ENCODE measurements at places on chromosomes 2 and 18.

GRCh38 chr18:76963936-76964335, 141.6 kb downstream of the ZNF236 start:
- no peak for DNase-seq

GRCh38 chr2:235670974-235671787, 177.3 kb downstream of the AGAP1 start:
- DNase-seq, result no peak

DNA sequence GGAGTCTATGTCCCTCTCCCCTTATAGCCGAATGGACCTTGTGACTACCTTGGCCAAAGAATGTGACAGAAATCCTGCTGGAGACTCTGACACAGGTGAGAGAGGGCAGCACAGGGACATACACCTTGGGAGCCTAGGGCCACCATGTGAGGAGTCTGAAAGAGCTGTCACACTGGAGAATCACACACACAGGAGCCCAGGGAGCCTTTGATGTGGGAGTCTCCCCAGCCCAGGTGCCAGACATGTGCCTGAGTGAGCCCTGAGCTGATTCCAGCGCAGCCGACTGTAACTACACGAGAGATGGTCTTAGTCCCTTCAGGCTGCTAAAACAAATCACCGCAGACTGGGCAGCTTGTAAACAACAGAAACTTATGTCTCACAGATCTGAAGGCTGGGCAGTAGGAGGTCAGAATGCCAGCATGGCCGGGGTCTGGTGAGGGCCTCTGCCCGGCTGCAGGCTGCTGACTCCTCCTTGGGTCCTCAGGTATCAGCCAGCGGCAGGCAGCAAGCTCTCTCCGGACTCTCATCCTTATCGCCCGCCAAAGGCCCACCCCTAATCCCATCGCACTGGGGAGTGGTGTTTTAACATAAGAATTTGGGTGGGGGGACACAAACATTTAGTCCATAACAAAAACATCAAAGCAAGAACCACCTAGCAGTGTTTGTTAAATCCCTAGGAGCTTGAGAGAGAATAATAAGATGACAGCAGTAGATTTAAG, 63.8 kb upstream of the GPR45 start:
- DNase-seq, result no peak

DNA sequence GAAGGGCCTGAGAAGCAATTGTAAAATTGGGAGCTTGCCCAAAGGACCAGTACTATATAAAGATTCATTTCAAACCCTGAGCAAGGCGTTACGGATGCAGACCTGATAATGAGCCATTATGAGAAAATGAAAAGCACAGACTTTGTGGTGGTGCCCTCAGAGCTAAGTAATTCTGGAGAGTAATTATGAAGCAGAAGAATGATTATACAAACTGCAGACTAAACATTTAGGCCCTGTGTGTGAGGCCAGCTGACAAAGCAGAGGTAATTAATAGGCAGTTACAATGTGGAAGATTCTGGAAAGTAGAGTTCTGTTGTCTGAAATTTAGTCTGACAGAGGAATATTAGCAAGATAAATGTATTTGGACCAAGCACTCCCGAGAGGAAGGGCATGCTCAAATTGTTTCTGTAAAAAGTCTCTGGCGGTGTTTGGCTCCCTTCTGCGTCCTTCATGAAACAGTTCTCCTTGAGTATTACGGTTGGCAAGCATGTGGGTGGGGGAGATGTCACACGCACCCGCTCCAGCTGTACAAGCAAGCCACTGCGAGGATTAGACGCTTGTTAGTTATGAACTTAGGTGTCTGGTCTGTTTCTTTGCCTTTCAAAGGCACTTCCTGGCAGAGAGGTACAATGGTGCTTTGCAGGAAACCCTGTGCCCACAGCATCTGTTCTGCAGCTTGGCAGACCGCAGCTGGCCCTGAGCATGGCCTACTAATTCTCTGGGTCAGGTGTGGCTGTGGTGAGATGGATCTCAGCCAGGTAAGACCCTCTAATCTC, 45.5 kb downstream of the CDC42EP3 start:
- DNase-seq, result peak; percentile 24

DNA sequence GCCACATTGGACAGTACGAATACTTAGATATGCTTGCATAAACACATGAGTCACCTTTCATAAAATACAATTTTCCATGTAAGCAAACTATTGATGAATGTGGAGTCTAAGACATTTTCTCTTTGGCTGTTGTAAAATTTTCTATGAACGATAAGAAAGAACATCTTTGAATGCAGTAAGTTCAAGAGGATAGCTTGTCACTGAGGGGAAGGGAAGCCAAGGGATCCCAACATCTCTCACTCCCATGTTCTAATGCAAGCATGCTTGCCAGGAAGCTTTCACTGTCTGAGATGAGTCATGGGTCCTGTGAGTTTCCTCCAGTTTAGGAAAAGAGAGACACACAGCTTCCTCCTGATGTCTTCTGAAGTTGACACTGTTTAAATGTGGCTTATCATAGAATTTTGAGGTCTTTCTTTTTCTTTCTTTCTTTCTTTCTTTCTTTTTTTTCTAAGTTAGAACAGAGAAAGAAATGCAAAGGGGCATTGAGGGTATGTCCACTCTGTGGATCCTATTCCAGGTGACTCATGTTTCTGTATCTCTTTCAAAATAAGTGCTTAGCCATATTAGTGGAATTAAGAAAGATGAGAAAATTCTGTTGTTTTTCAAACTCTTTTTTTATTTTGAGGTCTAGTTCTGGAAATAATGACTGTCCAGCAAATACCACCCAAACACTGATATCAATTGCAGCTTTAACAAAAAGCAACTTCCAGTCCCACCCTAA, 146.6 kb downstream of the RDH14 start:
- DNase-seq, result no peak

DNA sequence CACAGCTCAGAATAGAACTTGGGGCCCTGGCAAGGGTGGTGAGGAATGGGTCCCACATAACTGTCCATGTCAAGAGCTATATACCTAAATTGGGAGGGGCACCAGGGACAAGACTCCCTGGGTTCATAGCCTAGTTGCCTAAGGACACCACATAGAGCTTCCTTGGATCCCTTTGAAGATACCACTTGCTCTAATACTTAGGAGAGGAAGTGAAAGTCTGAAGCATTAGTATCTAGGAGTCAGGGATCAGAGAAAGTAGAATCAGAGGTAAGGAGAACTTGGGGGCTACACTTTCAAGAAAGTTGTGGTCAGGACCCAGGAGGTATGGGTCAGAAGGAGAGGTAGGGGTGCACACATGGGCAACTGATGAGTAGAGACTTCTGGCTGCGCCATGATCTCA, 318.2 kb upstream of the SLC39A10 start:
- no peak for DNase-seq

DNA sequence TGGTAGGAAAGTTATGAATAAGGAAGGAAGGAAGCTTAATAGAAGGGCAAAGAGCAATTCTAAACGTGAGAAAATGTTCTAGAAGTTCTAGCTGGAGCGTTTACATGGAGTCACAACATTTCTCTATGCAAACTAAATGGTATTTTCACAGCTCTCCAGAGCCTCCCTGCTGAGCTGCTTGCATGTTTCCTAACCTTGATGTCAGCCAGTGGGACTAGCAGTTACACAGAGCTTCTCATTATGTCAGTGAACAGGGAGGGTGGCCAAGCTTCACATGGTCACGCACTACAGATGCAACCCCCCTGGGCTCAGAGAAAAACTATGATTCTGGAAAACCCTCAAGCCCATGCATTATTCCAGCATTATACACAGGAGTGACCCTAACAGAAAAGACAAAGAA, 153.4 kb upstream of the CCDC150 start:
- DNase-seq, result no peak

- DNase-seq, result no peak
Observed at GRCh38 chr2:99710721-99711120, 220.9 kb upstream of the REV1 start.

DNA sequence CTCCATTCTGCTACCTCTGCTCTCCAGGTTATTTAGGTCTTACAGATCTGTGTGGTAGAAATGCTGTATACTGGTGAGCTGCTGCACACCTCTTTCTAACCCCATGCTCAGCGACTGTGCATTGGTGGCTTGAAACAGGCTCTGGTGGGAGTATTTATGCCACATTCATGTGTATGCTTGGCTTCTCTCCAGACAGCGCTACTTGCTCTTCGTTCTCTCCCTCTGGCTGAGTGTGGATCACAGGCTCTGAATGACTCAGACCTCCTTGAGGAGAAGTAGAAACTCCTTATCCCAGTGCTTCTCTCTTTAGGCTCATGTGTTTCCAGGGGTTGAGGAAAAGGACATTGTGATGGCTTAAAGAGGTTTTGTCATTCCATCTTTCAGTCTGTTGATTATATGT, 54.9 kb downstream of the FHOD3 start:
- no peak for DNase-seq

- no peak for DNase-seq
Observed at GRCh38 chr2:198098918-198099317, 294.5 kb downstream of the PLCL1 start.

DNA sequence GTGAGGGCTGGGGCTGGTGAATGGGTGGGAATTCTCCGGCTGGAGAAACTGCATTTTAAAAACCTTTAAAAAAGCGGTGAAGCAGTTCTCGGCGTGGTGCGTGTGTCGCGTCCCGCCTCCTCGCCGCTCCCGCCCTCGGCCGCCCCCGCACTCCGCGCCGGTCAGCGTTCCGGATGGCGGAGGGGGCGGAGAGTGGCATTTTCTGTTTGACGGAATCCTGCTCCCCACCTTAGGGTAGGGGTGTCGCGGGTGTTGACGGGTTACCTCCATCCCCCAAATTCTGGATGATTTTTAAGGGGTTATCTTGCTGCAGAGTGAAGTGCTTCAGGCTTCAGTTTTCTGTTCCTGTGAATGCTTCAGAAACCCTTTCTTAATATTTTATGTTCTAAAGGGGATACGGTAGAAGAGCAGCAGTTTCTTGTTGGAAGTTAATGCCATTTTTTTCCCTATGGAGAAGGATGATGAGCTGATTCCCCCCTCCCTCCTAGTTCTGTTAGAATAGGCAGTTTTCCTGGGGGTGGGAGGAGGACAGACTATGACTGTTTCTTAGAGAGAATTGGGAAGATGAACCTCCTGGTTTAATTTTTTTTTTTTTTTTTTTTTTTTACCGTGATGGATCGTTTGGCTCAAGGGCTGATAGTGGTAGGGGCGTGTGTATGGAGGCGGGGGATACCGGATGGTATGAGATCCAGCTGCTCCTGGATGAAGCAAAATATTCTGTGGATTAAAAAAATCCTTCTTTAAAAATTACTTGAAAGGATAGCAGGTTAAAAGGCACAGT, 756 bp downstream of the ABI2 start:
- DNase-seq, result no peak

DNA sequence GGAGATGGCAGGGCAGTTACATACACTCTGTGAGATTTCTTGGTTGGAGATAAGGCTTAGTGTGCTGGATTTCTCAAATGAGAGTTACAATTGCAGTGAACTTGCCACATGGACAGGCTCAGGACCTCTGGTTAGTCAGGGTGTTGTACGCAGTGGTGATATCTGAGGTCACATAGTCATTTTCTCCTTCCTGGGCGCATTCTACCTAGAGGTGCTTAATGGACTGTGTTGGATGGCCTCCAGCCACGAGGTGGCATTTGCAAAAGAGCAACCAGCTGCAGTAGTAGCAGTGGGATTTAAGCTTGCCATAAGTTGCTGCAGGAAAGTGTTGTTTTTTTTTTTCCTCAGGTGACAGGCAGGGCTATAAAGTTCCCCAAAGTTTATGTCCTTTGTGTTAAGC, 173.8 kb upstream of the TMEM200C start:
- DNase-seq, result no peak

- no peak for DNase-seq
Observed at GRCh38 chr18:8329186-8329771, 280.0 kb upstream of the RAB12 start.

DNA sequence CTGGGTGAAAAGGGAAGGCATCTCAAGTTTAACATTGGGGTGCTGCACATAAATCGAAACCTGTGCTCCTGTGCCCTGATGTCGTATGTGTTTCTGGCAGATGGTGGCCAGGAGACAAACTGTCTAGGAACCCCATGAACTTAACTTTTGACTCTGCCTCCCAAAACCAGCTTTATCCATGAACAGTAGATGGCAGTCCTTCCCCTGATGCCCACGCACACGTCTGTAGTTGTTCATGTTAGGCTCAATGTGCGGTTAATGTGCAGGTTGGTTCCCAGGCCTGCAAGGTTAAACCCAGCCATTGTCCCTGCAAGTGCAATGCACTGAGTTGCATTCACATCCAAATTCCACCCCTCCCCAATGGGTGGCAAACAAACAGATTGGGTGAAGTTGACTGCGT, 44.1 kb upstream of the SIX3 start:
- DNase-seq, result no peak

Data from stimulated activated CD8-positive, alpha-beta memory T cell treated with anti-CD3 and anti-CD28 coated beads, Interleukin-2, amount 100 ng/mL, for 1 hour (primary cell).